Hematopoietic multipotent progenitor cell treated with erythropoietin and hydrocortisone succinate and interleukin-3 and kit ligand, for 17 days (in vitro differentiated cells): ENCODE measurements at places on chromosomes 1 and 21.

DNA sequence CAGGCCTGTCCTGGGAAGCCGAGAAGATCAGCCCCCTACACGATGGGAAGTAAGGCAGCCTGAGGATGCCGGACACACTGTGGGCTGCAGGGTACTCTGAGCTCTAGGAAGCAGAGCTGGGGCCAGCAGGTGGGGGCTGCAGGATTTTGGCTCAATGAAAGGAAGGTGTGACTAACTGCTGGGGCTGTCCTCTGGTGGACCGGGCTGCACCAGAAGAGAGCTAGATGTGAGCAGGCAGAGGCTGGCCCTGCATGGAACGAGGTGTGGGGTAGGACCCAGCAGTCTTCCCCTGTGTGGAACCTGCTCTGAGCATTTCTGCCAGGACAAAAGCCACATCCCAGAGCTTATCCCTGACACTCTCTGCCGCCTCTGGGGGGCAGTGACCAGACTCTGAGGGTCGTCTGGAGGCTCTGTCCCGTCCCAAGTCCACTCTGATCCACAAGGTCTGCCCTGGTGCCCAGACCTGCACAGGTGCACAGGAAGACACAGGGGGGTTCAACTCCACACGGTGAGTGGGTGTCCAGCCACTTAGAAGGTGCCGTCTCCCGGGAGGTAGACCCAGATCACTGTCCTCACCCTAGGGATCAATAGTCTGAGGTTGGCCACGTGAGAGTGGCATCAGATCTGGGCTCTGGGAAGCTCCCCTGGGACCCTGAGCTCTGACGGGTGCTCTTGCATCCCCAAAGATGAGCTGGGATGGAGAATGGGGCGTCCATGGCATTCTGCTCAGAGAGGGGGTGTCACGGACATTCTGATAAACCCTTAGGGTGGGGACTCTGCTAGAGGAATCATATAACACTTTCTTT, 187.6 kb upstream of the VAMP3 start:
- no peak for DNase-seq

DNA sequence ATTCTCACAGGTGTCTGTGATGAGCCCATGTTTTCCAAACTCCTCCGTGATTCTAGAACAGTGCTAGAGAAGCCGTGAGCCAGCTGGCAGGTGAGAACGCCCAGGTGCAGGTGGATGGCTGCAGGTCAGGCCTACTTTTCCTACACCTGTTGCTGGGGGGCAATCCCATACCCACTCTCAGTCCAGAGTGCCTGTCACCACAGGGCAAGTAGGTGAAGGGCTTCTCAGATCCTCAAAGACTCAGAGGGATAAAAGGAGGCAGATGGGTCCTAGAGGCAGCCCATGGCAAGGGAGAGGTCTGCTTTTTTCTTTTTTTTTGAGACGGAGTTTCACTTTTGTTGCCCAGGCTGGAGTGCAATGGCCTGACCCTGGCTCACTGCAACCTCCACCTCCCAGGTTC, 50.7 kb upstream of the H6PD start:
- no peak for DNase-seq

DNA sequence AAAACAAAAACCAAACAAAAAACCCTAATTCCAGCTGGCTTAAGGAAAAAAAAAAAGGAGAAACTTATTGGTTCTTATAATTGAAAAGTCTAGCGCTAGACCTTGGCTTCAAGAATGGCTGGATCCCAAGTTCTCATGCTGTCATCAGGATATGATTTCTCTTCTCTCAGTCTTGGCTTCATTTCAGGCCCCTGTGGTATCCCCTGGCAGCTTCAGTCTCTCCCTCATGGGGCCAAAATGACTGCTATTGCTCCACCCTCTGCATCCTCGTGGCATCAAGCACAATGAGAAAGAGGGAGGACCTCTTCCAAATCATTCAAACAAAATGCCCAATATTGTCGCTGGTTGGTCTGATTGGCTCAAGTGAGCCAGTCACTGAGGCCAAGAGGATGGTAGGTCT, 80.7 kb downstream of the GIPC2 start:
- DNase-seq, result no peak

- DNase-seq, result no peak
Observed at GRCh38 chr21:42404539-42404938, 837 bp downstream of the UBASH3A start.

DNA sequence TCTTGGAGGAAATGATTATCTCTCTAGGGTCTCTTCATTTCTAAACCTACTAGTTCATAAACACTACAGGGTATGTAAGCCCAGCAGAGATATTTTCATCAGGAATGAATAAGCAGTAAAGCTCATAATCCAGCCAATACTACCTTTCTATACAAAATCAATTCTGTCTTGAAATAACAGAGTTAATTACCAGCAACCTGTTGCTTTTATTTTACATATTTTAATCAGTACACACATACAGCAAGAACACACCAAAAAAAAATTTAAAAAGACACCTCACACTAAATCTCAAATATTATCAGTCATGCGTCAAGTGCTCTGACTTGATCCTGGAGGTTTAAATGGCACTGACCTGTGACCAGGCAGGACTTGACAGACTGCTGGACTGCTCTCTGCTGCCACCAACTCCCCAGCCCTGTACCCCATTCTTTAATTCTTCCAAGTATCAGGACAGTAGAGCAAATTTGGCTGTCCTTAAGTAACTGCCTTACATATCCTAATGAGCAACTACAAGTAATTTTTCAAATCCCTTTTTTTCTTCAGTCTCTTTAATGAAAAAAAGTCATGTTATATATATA, 98.5 kb downstream of the CDC42BPA start:
- DNase-seq, result peak; percentile 20

GRCh38 chr1:217542136-217542777, 88.6 kb downstream of the GPATCH2 start:
- DNase-seq, result no peak

- DNase-seq, result no peak
Observed at GRCh38 chr1:210691039-210691610, 362.4 kb downstream of the HHAT start.

- no peak for DNase-seq
Observed at GRCh38 chr1:200253774-200254495, 155.9 kb downstream of the ZNF281 start.

- no peak for DNase-seq
Observed at GRCh38 chr1:56837244-56837939, 17.2 kb upstream of the C8A start.

- no peak for DNase-seq
Observed at GRCh38 chr1:183070923-183071618, 47.9 kb downstream of the LAMC1 start.

GRCh38 chr1:1014799-1015681, 1.7 kb downstream of the ISG15 start:
- no peak for DNase-seq

GRCh38 chr1:100232156-100232555, 17.5 kb downstream of the DBT start:
- no peak for DNase-seq

- DNase-seq, result no peak
Observed at GRCh38 chr21:36628761-36629460, 70.0 kb upstream of the SIM2 start.

GRCh38 chr1:154325583-154326545, 539 bp downstream of the ATP8B2 start:
- peak; percentile 57 for DNase-seq

DNA sequence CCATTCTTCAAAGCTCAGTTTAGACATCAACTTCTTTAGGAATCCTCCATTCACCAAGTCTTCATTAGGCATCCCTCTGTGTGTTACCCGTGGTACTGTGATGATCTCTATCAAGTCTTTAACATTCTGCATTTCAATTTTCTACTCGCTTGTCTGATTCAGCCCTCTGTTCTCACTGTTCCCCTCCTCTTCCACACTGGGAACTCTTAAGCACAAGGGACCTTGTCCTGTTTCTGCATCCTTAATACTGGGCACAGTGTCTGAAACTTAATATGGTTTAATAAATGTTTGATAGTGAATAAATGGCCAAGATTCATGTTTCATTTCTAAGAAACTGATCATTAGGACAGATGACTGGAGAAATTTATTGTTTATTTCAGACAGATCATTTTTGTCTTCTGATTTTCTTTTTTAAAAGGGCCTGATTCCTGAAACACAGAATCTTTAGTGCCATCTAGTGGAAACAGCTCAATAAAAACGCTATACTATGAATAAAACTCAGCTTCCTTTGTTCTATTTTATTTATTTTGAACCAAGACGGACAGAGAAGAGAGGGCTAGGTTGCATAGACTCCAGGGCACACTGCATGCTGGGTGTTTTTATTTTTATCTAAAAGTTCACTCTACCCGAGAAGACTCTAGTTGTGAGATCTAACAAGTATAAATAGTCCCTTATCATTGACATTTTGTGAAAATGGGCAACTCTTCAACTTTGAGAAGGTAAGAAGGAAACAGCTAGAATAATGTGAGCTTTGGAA, 7.0 kb upstream of the TRIM45 start:
- peak; percentile 46 for DNase-seq

DNA sequence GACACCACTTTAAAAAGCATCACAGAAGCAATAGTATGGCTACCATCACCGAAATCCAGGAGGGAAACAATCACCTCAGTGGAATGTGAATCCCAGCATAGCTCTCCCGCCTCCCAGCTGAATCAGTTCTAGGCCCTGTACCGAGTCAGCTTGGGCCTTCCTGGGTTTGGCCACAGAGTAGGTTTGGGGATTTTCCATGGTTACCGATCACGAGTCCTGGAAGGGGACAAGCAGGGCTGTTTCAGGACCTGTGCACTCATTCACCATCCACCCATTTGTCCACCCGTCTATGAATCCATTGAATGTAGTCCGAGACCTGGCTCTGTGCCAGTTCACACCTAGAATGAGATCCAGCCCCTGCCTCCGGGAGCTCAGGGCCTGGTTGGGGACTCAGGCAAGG, 94.2 kb downstream of the ARHGEF10L start:
- DNase-seq, result no peak
